Activated T-helper 17 cell treated with anti-CD3 and anti-CD28 coated beads, Interleukin-2, amount 50 U/mL, for 72 hours (primary cell): ENCODE measurements at places on chromosomes 6 and 20.

GRCh38 chr20:3340443-3340842, 67.0 kb downstream of the DNAAF9 start:
- H3K4me1 ChIP-seq = no peaks in the 10 kb centered on the region
- H3K36me3 ChIP-seq = peaks cover 16% of the 10 kb centered on the region
- no peak overlapping the region for H3K27ac ChIP-seq
- H3K27me3 ChIP-seq = no peaks in the 10 kb centered on the region

GRCh38 chr6:48186746-48187145, 75.7 kb upstream of the PTCHD4 start:
- no peaks in the 10 kb centered on the region for H3K4me1 ChIP-seq
- no peak for ATAC-seq
- H3K27ac ChIP-seq = no peak overlapping the region
- H3K4me3 ChIP-seq = no peak overlapping the region

DNA sequence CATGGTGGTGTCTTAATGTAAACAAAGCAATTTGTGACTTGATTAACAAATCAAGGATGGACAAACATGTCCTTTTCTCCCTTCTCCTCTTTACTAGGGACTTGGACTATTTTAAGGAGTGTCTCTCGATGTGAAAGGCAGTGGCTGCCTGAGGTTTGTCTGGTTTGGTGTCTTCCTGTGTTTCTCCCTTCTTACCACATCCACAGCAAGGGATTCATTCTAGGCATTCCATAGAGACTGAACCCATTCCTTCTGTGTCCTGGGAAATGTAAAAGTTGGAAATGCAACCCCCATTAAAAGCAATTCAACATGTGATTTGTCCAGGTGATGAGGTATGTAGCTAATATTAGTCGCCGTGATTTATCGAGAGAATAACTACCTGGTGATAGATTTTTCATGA, 15.9 kb downstream of the NRN1 start:
- peaks cover 50% of the 10 kb centered on the region for H3K27me3 ChIP-seq
- no peak overlapping the region for H3K27ac ChIP-seq
- peaks cover 10% of the 10 kb centered on the region for H3K36me3 ChIP-seq
- ATAC-seq = no peak
- H3K4me3 ChIP-seq = no peak overlapping the region

- H3K4me1 ChIP-seq = no peaks in the 10 kb centered on the region
- no peak overlapping the region for H3K27ac ChIP-seq
- ATAC-seq = no peak
- H3K27me3 ChIP-seq = peaks cover 8% of the 10 kb centered on the region
Observed at GRCh38 chr6:35562060-35562459, 49.4 kb upstream of the TULP1 start.

- H3K36me3 ChIP-seq = peaks cover 55% of the 10 kb centered on the region
- no peaks in the 10 kb centered on the region for H3K4me1 ChIP-seq
- ATAC-seq = no peak
- H3K27me3 ChIP-seq = no peaks in the 10 kb centered on the region
- no peak overlapping the region for H3K4me3 ChIP-seq
Observed at GRCh38 chr20:49843139-49843538, 30.5 kb downstream of the SLC9A8 start.

DNA sequence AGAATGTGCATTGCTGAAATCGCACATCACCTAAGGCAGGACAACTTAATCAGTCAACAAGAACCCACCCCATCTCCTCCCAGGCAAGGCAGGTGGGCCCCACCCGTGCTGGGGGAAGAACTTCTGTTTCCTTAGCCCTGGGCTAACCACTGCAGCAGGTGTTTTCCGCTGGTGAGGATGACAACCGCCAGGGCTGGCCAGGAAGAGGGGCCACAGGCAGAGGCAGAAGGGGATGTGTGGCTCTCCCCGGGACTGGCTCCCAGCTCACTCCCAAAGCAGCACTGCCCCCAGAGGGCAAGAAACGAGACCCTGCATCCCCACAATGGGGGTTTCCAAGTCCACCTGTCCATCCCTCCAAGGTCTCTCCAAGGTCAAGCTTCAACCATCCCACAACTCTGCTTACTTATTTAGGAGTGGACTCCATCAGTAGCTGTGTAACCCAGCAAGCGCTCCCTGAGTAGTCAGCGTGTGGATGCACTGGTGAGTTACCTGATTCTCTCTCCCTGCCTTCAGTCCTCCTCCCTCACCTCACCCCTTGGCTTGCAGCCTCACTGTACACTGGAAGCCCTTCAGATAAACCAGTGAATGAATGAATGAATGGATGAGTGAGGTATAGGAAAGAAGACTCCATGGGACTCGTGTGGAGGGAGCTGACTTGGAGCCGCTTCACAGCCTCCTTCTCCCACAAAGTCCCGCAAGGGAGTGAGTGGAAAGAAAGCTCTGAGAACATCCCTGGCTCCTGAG, 168.2 kb upstream of the CST7 start:
- no peak for ATAC-seq
- H3K27me3 ChIP-seq = peaks cover 19% of the 10 kb centered on the region
- H3K4me1 ChIP-seq = no peaks in the 10 kb centered on the region
- H3K36me3 ChIP-seq = no peaks in the 10 kb centered on the region
- no peak overlapping the region for H3K4me3 ChIP-seq
